ENCODE measurements at places on chromosomes 3 and 15.

DNA sequence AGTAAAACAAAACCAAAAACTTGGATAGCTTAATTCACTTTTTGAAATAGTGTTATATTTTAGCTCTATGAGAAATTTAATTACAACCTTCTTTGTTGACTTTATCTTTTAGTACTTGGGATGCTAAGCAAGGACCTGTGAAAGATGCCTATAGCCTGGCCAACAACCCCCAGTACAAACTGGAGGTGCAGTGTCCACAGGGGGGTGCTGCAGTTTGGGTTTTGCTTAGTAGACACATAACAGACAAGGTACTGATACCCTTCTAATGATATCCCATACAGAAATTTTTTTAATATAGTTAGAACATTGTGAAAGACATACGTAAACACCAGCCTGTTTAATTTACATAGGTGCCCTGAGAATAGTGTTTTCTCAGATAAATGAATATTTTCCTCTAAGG lies 35.3 kb downstream of the CAPN7 start:
- no peak for DNase-seq

GRCh38 chr3:8607234-8608040 lies 37.2 kb downstream of the SSUH2 start:
- no peak for DNase-seq

- no peak for DNase-seq
Measured at GRCh38 chr3:109569135-109569846, 231.9 kb upstream of the DPPA4 start.

GRCh38 chr15:84826369-84826823 lies 9.2 kb downstream of the ALPK3 start:
- DNase-seq: no peak

DNA sequence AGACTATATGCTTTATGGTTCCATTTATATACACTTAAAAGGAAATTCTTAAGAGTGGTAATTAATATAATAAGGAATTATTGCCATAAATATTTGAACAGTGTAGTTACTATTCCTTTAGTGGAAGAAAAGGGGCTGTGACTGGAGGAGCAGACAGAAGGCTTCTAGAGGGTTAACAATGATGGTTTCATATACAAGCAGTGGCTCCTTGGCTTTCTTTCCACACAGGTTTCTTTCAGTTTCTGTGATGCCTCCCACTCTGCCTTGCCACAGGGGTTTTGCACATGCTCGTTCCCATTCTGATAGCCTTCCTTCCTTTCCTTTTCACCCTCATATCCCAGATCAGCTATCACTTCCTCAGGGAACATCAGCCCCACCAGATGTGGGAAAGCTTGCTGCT lies 108.8 kb upstream of the LYSMD4 start:
- DNase-seq: no peak

GRCh38 chr3:36595511-36595910 lies 168.8 kb downstream of the DCLK3 start:
- DNase-seq: no peak

GRCh38 chr3:115989684-115990421 lies 366.5 kb downstream of the GAP43 start:
- no peak for DNase-seq

GRCh38 chr3:197298945-197299854 lies 788 bp upstream of the DLG1 start:
- DNase-seq: no peak

- DNase-seq: no peak
Measured at GRCh38 chr3:74001436-74001835, 376.7 kb upstream of the PDZRN3 start.

DNA sequence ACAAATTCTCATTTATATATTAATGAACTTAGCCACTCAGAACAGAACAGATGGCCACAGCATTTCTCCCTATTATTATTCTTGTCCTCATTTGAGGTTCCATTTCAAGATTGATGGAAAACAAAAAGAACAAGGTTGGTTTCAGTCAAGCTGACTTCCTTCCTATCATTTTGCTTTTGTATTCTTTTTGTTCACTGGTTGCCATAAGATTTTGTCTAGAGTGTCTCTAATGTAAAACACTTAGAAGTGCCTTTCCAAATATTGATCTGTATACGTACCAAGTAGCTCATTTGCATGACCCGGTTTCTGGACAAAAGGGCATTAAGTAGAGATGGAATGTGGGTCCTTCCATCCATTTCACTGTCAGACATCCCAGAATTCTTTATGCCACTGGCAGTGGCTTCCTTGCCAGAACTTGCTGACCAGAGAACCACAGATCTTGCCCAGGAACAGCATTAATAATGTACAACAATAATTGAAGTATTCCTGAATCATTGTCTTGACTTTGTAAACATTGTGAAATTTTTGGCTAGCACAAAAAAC lies 63.8 kb downstream of the PEX5L start:
- no peak for DNase-seq

DNA sequence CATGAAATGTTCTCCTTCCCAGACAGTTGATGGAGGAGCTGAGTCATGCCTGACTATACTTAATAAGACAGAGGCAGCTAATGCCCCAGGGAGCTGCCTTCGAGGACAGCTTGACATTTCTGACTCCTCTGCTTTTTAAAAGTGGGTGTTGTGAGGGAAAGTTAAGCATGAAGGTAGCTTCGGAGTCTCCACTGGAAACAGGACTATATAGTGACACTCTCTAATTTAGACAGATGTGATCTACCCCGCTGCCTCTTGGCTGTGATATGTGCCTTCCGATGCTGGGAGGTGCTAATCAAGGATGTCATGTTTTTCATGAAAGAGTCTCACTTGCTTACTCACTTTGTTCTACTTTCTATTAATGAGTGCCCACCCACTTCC lies 72.7 kb downstream of the IL1RAP start:
- DNase-seq: no peak

DNA sequence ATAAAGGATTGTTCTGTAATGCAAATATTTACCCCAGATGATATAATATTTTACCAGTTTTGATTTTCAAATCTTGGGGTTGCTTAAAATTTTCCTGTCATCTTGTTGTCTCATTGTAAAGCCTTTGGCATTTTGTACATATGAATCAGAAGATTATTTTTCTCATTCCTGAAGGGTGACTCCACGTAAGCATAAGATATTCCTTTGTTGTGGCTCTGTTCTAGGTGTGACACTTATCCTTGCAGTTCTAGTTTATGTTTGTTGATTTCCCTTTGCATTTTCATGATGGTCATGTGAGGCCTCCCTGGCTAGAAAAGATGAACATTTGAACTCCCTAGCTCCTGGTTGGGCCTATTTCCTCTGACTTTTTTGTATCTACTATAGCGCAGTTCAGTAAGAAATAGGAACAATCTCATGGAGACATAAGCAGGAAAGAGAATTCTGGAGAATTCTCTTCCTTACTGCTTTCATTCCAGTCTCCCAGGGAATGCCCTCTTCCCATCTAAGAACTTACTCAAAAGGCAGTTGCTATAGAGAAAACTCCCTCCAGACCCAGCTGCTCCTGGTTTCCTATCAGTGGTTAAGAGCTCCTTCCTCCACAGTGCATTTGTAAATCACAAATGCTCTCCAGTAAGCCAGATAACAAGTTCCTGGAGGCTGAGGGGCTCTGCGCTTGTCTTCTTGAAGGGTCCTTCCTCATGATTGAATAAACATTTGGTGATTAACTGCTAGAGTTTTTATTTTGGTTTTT lies 124.7 kb downstream of the WNT5A start:
- DNase-seq: no peak

GRCh38 chr3:22175947-22176346 lies 424.9 kb upstream of the ZNF385D start:
- DNase-seq: no peak

- DNase-seq: no peak
Measured at GRCh38 chr15:31062310-31062847, 39.1 kb downstream of the TRPM1 start.

GRCh38 chr3:23741036-23741706 lies 64.6 kb upstream of the UBE2E1 start:
- DNase-seq: no peak

DNA sequence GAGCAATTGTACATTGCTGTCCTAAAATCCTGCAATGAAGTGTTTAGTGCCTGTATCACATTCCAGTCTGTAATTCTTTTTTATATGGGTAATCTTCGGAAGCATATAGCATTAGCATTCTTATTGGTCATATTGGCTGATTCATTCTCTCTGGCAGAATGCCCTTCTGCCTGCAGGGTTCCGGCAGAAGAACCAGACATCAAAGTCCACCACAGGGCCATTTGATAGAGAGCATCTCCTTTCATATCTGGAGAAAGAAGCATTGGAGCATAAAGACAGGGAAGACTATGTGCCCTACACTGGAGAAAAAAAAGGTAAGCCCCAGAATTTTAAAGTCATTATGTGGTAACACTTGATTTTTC lies 39.6 kb downstream of the TMOD3 start:
- DNase-seq: no peak

Data from activated CD8-positive, alpha-beta memory T cell treated with anti-CD3 and anti-CD28 coated beads for 4 hours (primary cell).